ENCODE measurements at places on chromosomes 5 and 9.

DNA sequence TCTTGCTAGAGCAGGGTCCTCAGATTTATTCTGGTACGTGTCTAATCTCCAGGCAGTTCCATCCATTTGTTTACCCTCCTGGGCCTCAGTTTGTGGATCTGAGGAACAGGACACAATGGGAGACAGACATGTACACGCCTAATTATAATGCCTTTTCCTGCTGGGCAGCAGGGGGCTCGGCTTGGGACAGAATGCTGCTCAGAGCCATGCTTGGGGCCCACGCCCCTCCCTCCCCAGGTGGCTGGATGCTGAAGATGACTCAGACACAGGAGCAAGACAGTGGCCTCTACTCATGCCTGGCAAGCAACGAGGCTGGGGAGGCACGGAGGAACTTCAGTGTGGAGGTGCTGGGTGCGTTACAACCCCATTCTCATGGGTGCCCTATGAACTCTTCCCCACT, 72.7 kb upstream of the ASS1 start:
- no peak for DNase-seq

- no peak for DNase-seq
These were observed 3.2 kb upstream of the NR4A3 start for GRCh38 chr9:99818500-99818899.

DNA sequence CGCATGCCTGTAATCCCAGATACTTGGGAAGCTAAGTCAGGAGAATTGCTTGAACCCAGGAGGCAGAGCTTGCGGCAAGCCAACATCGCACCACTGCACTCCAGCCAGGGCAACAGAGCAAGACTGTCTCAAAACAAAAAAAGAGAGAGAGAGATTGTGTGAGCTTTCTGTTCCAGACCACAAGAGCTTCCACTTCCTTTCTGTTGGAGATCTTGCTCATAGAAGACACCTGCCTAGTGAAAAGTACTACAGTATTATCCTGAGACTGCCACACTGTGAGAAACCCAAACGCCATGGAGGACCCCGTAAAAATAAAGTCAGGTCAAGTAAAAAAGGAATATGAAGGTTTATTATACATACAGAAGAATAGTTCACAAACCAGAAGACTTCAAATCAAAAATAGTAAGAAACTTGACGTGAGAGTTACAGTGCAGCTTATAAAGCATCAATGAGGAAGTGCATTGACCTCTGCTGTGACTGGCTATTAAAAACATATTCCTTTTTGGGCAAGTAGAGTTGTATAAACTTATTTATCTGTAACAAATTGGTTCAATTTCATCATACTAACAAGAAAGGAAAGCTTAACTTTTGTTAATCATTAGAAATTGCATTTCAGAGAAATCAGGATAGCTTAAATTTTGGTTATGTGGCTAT, 4.3 kb upstream of the EMB start:
- DNase-seq, result no peak

DNA sequence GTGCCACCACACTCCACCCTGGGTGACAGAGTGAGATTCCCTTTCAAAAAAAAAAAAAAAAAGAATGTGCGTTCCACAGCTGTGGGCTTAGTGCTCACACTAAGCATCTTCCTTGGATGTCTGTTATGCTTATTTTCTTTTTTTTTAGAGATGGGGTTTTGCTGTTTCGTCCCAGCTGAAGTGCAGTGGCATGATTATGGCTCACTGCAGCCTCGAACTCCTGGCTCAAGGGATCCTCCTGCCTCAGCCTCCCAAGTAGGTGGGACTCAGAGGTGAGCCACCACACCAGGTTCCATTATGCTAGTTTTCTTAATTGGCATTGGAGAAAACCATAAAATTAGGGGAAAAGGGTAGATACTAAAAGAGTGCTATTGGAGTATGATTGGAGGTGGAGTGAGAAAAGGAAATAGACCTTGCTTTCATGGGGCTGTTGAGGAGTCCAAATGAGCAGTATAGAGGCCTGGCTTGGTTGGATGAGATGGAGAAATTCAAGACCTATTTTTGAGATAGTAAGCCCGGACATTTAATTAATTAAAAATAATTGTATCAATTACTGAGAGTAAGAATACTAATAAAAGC, 978 bp upstream of the BRD3OS start:
- no peak for DNase-seq

- no peak for DNase-seq
These were observed 65.9 kb upstream of the PLPP1 start for GRCh38 chr5:55600497-55601203.

DNA sequence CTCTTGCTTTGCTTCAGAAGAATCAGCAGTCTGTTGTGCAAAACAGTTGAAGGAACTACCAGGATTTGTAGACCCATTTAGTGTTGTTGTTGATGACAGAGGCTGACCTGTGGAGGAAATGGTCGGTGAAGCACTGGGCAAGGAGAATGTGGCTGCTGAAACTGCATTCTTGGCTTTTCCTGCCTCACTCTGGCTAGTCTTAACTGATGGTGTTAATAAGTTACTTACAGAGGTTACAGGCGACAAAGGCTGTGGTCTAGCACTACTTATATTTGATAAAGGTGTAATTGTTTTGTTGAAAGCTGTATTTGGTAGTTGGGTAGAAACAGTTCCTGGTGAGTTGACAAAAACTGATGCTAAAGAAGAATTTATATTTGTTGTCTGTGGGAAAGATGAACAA, 31.5 kb downstream of the MLANA start:
- no peak for DNase-seq

- no peak for DNase-seq
These were observed 74.7 kb downstream of the WWC1 start for GRCh38 chr5:168366116-168366515.

GRCh38 chr9:95079461-95079860, 238.0 kb downstream of the FANCC start:
- DNase-seq, result no peak

Measured in activated CD8-positive, alpha-beta memory T cell treated with anti-CD3 and anti-CD28 coated beads for 4 hours (primary cell).